ENCODE measurements at places on chromosomes 5 and 9.

DNA sequence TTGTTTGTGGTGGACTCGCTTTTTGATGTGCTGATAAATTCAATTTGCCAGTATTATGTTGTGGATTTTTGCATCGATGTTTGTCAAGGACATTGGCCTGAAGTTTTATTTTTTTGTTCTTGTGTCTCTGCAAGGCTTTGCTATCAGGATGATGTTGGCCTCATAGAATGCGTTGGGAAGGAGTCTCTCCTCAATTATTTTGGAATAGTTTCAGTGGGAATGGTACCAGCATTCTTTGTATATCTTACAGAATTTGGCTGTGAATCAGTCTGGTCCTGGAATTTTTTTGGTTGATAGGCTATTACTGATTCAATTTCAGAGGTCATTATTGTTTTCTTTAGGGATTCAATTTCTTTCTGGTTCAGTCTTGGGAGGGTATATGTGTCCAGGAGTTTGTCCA lies 141.4 kb upstream of the RGS7BP start:
- DNase-seq: no peak

GRCh38 chr9:121075251-121076036 lies 689 bp downstream of the CNTRL start:
- DNase-seq: peak; percentile 84

- DNase-seq: no peak
Measured at GRCh38 chr9:117719161-117719920, 15.1 kb downstream of the TLR4 start.

- no peak for DNase-seq
Measured at GRCh38 chr5:177477701-177478477, 4.5 kb upstream of the DBN1 start.

- DNase-seq: no peak
Measured at GRCh38 chr5:55108661-55109060, 6.2 kb downstream of the GZMA start.

GRCh38 chr9:11257992-11258391 lies 645.2 kb upstream of the PTPRD start:
- no peak for DNase-seq

- DNase-seq: no peak
Measured at GRCh38 chr5:122977319-122977718, 59.2 kb downstream of the PPIC start.

DNA sequence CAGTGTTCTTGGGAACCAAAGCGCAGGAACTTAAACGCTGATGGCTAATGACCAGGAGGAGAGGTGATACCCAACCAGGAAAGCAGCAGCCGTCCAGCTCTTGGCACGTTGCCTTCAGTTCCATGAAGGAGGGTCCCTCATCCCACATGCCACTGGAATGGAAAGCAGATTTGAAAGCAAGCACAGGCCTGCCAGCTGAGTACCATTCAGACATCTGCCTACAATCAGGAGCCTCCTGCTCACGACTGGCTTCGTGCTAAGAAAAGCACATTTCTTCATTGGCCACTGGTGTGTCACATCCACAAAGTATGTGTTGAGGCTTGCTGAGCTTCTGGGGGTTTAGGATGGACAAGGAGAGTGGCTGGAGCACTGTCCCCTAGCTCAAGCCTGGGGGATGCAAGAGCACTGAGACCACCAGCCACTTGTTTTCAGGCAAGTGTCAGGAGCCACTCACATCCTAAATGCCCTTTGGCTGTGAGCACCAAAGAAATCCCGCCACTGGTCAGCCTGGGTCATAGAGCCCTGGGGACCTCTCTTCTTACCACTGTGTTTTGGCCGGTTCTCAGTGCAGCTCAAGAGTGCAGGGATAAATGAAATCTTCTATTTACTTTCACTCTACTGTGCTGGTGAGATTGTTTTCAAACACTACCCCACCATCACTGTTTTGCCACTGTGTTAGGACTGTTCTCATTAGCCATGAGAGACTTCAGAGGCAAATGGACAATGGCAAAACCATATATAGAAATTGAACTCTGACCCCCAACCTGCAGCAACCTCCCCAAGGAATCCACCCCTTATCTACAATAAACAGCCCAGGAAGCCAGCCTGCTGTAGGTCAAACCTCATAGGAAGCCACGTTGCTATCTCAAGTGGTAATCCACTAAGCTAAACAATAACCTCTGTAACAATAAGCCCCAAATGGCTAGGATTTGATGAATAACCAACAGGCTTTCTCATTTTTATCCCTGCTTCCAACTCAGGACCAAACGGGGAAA lies 58.3 kb downstream of the MTX3 start:
- no peak for DNase-seq

- no peak for DNase-seq
Measured at GRCh38 chr9:8473244-8474020, 673.9 kb upstream of the DMAC1 start.

DNA sequence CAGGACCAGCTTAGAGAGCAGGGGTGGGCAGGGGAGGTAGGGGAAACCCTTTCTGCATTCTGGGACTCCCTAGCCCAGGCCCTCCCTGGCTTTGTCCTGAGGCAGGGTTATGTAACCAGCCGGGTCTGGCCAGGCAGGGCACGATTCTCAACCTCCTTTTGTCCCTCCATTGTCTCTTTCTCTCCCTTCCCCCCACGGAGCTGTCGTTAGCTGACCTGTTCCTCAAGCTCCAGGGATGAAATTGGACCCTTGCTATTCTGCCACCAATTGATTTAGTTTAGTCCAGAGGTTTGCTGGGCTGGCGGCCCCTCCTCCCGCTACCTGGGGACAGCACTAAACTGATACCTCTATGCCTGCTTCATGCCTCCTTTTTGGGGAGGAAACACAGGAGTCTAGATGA lies 9.4 kb upstream of the NDST1 start:
- no peak for DNase-seq

DNA sequence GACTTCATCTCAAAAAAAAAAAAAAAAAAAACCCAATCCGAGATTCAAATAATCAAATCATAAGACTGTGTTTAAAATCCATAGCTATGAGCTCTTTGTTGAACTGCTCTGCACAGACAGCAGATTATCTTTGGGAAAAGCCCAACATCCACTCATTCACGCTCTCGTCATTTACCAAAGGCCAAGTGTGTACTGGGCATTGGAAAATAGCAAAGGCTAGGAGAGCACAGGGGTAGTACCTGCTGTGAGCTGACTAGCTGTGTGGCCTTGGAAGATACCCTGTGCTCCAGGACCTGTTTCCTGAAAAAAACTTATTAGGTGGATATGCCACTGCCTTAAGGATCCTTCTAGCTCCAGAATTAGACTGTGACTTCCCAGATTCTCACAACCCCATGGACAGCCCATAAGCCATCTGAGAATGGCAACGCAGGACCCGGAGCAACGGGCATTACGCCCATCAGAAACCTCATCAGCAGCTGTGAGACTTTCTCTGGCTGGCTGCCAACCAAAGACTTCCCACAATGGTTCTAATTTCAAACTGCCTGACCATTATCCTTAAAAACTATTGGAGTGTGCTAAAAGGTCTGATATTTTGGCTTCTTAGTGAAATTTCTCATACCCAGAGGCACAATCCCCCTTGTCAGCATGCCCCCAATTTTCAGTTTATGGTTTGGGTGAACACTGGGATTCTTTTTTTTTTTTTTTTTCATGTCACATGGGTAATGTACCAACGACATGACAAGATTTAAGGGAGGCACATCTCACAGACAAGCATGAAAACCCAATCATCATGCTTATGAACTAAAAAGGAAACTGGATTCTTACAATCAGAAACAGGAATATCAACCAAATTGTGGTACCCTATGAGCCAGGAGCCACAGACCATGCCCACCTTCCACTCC lies 16.8 kb downstream of the SERINC5 start:
- no peak for DNase-seq

DNA sequence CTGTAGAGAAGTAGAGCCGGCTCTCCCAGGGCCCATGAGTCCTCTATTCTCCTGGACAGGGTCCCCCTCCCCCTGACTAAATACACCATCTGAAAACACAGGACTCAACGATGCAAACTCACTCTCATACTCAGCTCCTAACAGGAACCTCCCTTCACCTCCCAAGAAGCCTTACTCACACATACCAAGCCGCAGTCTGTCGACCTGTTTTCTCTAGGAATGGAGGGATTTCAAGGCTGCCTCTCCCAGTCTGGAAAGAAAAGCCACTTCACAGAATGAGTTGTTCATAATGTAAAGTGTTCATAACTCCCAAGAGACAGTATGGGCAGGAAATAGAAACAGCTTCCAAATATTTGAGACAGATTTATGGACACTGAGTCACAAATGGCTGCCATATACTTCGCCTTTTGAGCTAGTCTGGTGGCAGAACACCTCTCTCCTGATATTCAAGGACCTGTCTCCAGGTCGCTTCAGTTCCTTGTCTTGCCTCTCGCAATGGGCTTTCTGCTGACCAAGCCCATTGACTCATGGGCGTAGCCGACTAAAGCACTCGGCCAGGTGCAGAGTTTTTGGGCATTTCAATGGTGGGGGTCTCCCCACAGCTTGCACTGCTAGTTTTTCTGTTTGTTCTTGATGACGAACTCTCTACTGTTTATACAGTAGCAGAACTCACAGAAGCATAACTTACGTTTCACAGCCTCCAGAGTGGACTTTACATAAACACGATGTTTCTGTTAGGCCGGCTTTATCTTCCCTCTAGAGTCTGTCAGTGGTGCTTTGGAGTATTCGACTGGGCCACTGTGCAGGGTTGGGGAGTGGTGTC lies 25.0 kb upstream of the IL17B start:
- no peak for DNase-seq

DNA sequence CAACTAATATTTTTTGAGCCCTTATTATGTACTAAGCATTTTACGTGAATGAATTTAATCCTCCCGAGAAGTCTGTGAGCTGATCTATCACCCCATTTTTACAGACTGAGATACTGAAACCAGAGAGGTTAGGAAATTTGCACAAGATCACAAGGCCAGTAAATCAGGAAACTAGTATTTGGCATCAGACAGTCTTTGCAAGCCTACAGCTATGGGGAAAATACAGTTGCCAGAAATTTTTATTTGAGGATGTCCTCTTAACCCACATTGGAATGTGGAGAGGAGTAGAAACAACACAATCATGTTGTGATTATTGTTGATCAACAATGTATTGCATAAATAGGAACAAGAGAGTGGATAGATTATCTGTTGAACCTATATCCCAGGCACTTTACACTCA lies 2.3 kb upstream of the SLC46A2 start:
- no peak for DNase-seq

Measured in Kasumi-1 (cell line).